Activated T-helper 1 cell treated with anti-CD3 and anti-CD28 coated beads, Interleukin-2, amount 50 U/mL, for 16 hours (primary cell): ENCODE measurements at places on chromosomes 3 and 15.
A peak's percentile ranks its signal among the peaks of the same experiment; 100 is the strongest.

- no peak for DNase-seq
Measured at GRCh38 chr15:74843891-74844299, 939 bp upstream of the ULK3 start.

GRCh38 chr3:183515968-183516851, 39.3 kb downstream of the KLHL6 start:
- peak; percentile 24 for DNase-seq

GRCh38 chr3:98806521-98806920, 43.4 kb downstream of the ST3GAL6 start:
- DNase-seq = no peak

GRCh38 chr3:171328419-171329082, 131.7 kb downstream of the TNIK start:
- peak; percentile 6 for DNase-seq

GRCh38 chr15:35545316-35545823, 595 bp downstream of the DPH6 start:
- DNase-seq = no peak

DNA sequence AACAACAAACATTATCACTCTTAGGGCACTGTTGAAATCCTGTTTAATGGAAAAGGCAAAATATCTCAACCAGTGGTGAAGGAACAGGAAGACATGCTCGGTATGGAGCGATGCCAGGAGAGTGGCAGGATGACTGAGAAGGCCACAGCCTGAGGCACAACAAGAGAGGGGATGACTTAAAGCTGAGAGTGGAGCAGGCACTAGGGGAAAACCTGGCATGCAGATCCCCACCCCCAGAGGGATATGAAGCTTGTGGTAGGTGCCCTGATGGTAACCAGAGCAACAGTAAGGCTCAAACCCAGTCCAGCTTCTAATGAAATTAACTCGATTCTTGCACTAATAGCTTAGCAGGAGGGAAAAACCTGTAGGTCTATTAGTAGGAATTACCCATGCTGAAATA, 40.4 kb downstream of the LYSMD4 start:
- DNase-seq = no peak

- no peak for DNase-seq
Measured at GRCh38 chr3:126479642-126480041, 4.0 kb upstream of the ZXDC start.

DNA sequence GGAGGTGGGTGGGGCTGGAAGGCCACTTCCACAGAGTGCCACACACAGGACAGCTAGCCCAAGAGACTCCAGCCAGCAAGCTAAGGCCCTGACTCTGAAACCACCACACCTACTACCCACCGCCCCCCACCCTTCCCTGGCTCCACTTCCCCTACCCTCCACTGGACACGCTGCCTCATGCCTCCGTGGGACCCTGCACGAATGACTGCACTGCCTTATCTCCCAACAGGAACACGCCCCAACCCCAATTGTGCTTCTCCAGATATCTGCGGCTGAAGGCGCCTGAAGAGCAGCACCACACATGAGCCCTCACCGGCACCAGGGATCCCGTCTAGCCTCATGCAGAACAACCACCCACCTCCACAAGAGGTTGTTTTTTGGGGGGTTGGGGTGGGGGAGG, 2.7 kb downstream of the LINGO1 start:
- DNase-seq = no peak

- DNase-seq = no peak
Measured at GRCh38 chr3:122324871-122325323, at the start of gene CSTA. Gene CSTA (plus strand): TSS chr3:122325248. CDS start chr3:122325293, 45 bp downstream.

GRCh38 chr3:45212095-45212468, 14.0 kb downstream of the TMEM158 start:
- DNase-seq = no peak

DNA sequence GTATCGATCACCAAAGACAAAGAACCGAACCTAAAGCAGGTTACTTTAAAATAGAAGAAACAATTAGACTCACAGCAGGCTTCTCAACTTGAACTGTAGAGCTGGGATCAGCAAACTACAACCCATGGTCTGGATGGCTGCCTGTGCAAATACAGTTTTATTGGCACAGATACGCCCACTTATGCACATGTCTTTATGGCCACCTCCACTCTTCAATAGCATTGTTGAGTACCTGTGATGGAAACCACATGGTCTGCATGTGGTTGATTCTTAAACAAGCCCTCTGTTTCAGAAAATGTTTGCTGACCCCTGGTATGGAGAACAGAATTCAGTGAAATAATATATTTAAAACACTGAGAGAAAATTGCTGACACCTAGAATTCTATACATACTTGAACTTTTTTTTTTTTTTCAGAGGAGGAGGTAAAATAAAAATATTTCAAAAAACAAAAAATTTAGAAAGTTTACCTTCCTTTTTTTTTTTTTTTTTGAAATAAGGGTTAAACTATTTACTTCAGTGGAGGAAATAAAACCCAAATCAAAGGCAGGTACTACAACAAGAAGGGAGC, 263.8 kb upstream of the ATP10A start:
- no peak for DNase-seq

DNA sequence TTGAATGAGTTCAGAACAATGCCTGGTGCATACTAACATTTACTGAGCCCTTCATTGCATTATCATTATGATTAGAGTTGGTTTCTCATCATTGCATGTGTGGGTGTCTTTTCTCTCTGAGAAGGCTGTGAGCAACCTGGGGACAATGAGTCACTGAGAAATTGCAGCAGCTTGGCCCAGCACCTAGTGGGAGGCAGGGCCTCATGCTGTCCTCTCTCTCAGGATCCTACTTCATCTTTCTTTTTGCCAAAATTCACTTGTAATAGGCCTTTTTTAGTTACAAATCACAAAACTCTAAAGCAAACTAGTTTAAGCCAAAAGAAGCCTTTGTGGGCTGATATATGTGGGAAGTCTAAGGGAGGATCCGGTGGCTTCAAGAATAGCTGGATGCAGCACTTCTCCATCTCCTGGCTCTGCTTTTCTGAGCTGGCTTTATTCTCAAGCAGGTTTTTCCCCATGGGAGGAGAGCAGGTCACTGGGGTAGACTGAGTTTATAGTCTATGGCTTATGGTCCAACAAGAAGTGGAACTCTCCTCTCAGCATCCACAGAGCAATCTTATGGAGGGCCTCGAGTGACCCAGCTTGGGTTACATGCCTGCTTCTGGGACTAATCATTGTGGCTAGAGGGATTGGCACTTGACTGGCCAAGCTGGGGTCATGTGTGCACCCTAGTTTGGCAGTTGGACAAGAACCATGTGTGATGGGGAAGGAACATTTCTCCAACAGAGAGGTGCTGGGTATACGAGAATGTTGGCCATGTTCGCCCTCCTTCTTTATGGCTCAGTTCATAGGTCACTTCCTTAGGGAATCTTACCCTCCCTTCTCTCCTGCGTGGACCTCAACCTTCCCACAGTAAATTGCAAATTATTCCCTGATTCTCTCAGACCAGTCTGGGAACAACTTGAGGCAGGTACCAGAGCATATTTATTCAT, 8.7 kb upstream of the CAMK1 start:
- no peak for DNase-seq

DNA sequence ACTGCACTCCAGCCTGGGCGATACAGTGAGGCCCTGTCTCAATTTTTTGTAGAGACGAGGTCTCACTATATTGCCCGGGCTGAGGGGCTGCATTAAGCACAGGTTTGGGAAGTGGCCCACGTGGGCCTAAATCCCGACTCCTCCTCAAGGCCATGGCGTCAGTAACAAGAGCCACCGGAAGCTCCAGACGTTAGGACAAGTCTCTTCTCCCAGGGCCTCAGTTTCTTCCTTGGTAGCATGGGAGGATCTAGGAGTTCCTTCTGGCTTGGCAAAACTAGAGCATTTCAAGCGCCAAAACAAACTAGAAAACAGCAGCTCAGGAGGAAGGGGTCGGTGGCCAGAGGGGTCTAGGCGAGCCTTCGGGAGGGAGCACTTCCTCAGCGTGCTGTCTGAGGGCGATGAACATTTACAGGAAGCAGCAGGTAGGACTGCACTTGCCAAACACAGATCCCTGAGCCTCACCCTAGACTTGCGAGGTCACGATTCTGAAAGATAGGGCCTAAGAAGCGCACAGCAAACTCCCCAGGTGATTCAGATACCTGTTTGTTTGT, 536 bp downstream of the SNAPC5 start:
- DNase-seq = no peak

GRCh38 chr3:188624384-188624783, 470.4 kb downstream of the LPP start:
- DNase-seq = no peak

DNA sequence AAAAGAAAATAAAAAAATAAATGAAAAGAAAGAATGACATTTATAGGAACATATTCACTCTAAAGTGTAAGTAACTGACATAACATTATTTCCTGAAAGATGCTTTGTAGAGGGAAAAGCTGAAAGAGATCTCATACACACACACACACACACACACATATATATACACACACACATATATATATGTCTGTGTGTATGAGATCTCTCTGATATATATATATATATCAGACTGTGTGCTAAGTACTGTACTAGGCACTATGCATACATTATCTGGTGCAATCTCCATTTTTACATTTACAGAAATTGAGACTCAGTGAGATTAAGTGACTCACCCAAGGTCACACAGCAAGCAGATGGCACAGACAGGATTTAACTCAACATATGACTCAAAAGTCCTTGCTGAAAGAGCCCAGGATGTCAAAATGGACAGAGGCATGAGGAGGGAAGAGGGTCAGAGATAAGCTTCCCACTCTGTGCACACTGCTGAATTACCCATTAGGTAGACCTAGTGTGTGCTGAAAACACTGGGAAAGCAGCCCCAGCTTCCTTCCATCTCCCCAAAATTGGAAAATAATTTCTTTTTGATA, 15.0 kb downstream of the BHLHE40 start:
- no peak for DNase-seq

GRCh38 chr15:66170042-66170441, 83.5 kb downstream of the MEGF11 start:
- DNase-seq = no peak
